Testis (tissue), 5 donors: ENCODE measurements at places on chromosomes 5 and 9. TPM values are rescaled to one million over a fixed set of nuclear protein-coding genes. Genes with fewer than 3 reads are reported as not detected.

DNA sequence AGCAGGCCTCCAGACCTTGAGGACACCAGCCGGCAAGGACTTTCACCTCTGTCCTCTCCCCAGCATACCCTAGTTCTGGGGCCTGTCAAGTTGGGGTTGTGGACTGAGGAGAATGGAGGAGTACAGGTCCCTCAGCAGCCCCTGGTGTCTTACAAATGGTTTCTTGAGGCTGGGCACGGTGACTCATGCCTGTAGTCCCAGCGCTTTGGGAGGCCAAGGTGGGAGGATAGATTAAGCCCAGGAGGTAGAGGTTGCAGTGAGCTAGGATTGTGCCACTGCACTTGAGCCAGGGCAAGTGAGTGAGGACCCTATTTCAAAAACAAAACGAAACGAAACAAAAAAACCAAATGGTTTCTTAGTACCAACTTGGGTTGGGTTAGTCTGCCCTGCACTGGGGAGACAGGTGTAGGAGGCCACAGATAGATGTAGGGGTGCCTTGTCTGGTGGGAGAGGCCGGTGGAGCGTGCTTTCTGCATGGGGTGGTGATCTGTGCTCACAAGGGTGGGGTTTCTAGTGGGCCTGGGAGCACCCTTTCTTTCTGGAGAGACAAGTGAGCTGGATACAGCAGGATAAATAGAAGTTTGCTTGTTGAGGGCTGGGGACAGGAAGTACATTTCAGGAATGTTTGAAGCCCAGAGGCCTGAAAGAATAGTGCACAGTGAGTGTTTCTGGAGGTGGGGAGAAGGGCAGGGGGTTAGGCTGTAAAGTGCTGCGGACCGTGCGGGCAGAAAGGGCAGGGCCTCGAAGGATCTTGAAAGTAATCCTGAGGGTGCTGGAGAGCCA is 37.7 kb upstream of the PSD2 start:
- H3K4me1 ChIP-seq: peaks cover 7% of the 10 kb centered on the region
- no peak for DNase-seq
- no peak overlapping the region for H3K4me3 ChIP-seq
- H3K36me3 ChIP-seq: no peaks in the 10 kb centered on the region

DNA sequence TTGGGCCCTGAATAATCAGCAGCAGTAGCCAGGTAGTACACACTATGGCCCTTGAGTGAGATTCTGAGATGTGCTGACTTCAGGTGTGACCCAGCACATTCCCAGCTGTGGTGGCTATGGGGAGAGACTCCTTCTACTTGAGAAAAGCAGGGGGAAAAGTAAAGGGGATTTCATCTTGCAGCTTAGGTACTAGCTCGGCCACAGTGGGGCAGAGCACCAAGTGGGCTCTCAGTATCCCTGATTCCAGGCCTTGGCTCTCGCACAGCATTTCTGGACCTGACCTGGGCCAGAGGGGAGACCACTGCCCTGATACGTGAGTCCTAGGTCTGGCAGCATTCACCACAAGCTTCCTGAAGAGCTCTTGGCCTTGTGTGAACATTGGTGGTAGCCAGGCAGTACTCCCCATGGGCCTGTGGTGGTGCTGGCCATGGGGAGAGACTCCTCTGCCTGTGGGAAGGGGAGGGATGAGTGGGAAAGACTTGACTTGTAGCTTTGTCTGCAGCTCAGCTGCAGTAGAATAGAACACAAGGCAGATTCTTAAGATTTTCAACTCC is 27.6 kb downstream of the PTGS1 start:
- H3K36me3 ChIP-seq: no peaks in the 10 kb centered on the region
- no peak for DNase-seq
- H3K4me3 ChIP-seq: no peak overlapping the region

The RPS14 gene
- 1,234 TPM for polyA plus RNA-seq

GRCh38 chr5:144101616-144102015 is 68.8 kb downstream of the YIPF5 start:
- H3K27ac ChIP-seq: no peak overlapping the region
- H3K27me3 ChIP-seq: no peaks in the 10 kb centered on the region
- DNase-seq: no peak
- no peaks in the 10 kb centered on the region for H3K4me1 ChIP-seq
- H3K4me3 ChIP-seq: no peak overlapping the region

- H3K4me1 ChIP-seq: peaks cover 20% of the 10 kb centered on the region
- peak; percentile 77 for DNase-seq
- peak overlapping the region; percentile 24 for H3K27ac ChIP-seq
- H3K27me3 ChIP-seq: no peaks in the 10 kb centered on the region
- H3K36me3 ChIP-seq: no peaks in the 10 kb centered on the region
Measured at GRCh38 chr5:151318850-151319732, 15.5 kb upstream of the SLC36A3 start.

DNA sequence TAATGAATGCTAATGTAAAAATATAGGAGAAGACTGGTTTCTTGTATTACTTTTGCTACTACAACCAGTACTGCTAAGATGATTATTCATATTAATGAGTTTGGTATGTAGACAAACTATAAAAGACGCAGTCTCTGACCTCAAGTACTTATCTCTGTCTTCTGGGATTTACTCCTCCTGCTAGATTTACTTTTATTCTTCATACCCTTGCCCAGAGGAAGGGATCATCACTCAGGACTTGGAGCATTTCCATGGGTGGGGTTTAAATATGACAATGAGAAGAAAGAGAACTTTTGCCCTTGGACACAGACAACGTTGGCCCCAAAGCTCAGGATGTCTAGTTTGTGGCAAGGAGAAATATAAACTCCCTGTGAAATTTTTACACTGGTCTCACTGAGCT is 126.1 kb downstream of the BNC2 start:
- H3K27me3 ChIP-seq: no peaks in the 10 kb centered on the region
- H3K27ac ChIP-seq: no peak overlapping the region
- no peaks in the 10 kb centered on the region for H3K4me1 ChIP-seq
- no peak overlapping the region for H3K4me3 ChIP-seq
- no peak for DNase-seq

GRCh38 chr9:74570879-74571512 is 73.9 kb downstream of the RORB start:
- peak; percentile 43 for DNase-seq
- no peak overlapping the region for H3K27ac ChIP-seq
- no peaks in the 10 kb centered on the region for H3K4me1 ChIP-seq

DNA sequence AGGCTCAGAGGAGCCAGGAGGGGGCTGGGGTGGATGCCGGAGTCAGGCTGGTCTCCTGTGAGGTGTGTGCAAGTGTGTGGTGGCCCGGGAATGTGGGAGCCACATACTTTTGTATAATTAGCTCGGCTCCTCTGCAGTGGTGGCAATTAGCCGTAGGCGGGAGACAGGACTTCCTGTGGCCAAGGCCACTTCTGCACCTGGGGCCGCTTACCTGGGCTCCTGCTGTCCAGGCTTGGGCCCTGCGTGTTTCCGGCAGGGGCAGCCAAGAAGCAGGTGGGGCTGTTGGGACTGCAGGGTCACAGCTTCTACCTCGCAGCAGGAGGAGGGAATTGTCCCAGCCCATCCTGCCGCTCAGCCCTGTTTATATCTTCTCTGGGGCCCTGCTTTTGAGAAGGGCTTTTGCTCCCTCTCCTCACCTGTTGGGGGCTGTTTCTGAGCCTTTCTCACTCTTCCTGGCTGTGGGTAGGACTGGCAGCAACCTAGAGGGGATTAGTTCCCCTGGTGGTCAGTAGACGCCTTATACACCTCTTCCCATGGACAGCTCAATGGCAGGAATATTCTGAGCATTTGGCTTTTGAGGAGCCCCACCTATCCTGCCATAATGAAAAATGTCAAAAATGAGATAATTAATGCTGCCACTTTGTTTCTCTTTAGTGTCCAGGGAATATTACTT is 145.4 kb upstream of the PITX1 start:
- no peak overlapping the region for H3K4me3 ChIP-seq
- no peak overlapping the region for H3K27ac ChIP-seq
- no peaks in the 10 kb centered on the region for H3K27me3 ChIP-seq
- DNase-seq: no peak
- no peaks in the 10 kb centered on the region for H3K36me3 ChIP-seq

DNA sequence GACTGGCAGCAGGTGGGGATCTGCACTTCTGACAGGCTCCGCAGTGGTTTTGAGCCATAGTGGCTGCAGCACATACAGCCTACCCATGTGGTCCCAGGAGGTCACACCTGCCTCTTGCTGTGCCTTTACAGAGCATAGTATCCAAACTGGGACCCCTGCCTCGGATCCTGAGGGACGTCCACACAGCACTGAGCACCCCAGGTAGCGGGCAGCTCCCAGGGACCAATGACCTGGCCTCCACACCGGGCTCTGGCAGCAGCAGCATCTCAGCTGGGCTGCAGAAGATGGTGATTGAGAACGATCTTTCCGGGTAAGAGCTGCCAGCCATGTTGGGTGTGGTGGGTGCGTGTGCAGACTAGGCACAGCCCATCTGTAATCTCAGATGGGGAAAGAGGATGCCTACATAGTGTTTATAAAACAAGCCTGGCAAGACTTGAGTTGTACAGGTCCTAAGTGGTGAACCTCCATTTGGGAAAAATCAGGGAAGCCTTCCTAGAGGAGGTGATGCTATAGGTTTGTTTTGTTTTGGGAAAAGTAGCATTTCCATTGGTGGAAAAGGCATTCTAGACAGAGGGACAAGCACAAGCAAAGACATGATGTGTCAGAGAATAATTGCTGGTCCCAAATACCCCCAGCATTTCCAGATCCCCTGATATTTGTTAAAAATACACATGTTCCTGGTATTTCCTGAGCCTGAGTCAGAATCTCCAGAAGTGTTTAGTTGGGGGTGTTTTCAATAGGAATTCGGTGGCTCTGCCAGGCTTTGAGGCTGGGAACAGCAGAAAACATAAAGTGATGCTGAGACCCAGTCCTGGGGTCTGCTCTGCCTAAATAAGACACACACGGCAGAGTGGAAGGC is 119.2 kb downstream of the DAB2IP start:
- H3K4me3 ChIP-seq: no peak overlapping the region
- H3K27me3 ChIP-seq: no peaks in the 10 kb centered on the region
- no peak for DNase-seq
- peak overlapping the region; percentile 60 for H3K27ac ChIP-seq
